Testis (tissue), 5 donors: ENCODE measurements at places on chromosomes 6 and 20. TPM values are rescaled to one million over a fixed set of nuclear protein-coding genes. Genes with fewer than 3 reads are reported as not detected.

GRCh38 chr6:26140967-26141294 lies 53.7 kb downstream of the HFE start:
- no peak for DNase-seq

DNA sequence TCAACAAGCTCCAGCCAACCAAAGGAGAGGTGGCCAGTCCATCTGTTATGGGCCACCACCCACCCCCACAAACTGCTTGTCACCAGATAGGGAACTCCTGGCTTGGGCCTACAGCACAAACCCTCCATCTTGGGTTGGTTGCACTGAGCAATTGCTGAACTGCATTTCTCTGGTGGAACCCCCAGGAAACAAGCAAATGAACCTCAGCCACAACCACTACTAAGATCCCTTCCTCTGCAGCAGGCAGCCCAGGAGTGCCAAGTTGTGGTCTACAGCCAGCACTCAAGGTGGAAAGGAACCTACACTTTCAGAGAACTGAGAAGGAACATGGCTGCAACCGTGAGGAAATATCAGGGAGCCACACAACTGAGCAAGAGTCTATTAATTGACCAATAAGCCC lies 171.6 kb downstream of the TMEM200A start:
- DNase-seq: no peak

- no peak for DNase-seq
These were observed 118.4 kb upstream of the SGK1 start for GRCh38 chr6:134436281-134436815.

- DNase-seq: no peak
These were observed 68.5 kb upstream of the TENT5A start for GRCh38 chr6:81820980-81821379.

The TP53TG5 gene
- 6.4 TPM for total RNA-seq

DNA sequence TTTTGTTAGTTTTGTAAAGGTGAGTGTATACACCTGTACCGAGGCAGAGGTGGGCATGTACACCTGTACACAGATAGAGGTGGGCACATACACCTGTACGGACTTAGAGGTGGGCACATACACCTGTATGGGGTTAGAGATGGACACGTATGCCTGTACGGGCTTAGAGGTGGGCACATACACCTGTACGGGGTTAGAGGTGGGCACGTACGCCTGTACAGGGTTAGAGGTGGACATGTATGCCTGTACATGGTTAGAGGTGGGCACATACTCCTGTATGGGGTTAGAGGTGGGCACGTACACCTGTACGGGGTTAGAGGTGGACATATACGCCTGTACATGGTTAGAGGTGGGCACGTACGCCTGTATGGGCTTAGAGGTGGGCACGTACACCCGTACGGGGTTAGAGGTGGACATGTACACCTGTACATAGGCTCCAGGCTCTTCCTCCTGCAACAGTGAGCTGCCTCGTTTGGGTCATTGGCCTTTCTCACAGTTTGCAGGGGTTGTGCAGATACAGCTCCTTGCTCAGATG lies 63.7 kb downstream of the PHACTR3 start:
- DNase-seq: no peak

GRCh38 chr6:29764422-29765196 lies 41.4 kb downstream of the HLA-F start:
- DNase-seq: no peak

The SIGLEC1 gene
- 4.3 TPM for total RNA-seq

The PLAGL1 gene
- 31.3 TPM for total RNA-seq
